Activated gamma-delta T cell (primary cell): ENCODE measurements at places on chromosomes 6 and 20.

DNA sequence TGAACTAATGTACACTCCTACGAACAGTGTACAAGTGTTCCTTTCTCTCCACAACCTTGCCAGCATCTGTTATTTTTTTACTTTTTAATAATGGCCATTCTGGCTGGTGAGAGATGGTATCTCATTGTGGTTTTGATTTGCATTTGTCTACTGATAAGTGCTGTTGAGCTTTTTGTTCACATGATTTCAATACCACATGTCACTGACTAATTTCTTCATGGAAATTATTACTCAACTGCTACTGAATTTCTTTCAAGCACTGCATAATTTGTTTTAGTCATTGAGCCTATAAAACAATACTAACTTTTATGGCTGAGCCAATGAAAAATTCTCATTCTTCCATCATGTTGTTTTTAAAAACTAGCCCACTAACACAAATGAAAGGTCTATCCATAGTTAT is 115.4 kb downstream of the FRK start:
- DNase-seq: no peak

DNA sequence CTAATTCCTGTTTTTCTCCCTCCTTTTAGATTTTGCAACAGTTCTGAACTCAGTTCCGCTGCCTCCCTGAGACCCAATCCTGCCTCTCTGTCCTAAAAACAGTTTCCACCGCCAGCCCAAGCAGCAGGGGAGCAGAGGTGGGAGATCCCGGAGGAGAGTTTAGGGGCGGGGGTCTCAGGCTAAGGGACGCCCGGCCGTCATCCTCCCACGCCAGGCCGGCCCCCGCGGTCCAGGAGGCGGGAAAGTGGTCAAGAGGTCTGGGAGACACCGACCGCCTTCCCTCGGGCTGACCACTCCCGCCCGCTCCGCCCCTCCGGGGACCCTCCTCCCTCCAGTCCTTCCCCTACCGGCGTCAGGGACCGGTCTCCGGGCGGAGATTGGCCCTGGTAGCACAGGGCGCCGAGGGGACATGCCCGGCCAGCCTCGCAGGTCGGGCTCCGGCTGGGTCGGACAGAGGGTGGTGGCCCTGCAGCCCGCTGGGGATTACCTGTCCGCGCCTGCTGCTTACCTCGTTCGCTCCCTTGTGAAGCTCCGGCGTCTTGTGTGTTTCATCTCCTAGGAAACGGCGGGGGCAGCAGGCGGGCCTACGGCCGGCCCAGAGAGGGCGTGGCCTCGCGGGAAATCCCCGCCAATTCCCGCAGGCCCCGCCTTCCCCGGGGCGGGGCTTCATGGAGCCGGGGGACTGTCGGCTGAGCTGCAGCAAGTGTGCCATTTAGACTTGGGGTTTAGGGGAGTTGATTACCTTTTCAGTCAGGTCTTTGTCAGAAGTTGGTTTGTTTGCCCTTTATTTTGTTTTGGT is at the start of gene MAK:
TSS of gene MAK (minus strand) at position 545 of the 799 bp plus-strand sequence. CDS start 7,891 bp downstream, outside the sequence.
- peak; percentile 67 for DNase-seq

- no peak for DNase-seq
Measured at GRCh38 chr6:98957450-98957849, 9.7 kb upstream of the FBXL4 start.

- DNase-seq: no peak
Measured at GRCh38 chr6:4186385-4186784, 51.0 kb upstream of the ECI2 start.

GRCh38 chr6:34537922-34538550 is 18.1 kb downstream of the SPDEF start:
- no peak for DNase-seq

DNA sequence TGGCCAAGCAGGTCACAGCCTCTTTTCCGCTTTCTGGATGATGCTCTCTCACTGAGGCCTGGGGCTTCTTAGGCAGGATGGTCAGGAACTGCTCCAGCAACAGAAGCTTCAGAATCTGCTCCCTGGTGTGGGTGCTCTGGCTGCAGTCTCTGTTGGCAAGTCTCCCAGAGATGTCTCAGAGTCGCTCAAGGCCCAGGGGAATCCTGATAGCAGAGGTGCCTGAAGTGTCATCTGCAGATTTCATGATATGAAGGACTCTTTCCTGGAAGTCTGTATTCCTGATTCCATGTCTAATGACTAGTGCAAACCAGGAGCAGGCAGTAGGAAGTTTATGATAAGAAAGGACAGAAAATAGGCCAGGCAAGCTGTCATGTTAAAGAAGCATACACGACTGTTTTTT is 20.3 kb downstream of the ZSCAN31 start:
- DNase-seq: no peak

- DNase-seq: no peak
Measured at GRCh38 chr6:134873500-134874388, 76.2 kb downstream of the ALDH8A1 start.

DNA sequence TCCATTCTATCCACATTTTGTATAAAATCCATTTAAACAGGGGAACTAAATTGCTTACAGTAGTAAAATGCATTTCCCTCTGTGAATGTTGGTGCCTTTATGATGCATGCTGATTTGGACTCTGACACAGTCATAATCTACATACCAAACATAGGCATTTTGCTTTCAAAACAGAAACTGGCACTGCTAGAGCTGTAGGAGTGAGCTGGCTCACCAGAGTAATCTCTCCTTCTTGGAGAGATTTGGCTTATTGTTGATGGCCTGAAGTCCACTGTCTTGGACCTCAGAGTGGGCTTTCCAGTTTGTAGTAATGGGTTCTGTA is 363.2 kb upstream of the FLRT3 start:
- DNase-seq: no peak

- no peak for DNase-seq
Measured at GRCh38 chr20:44235702-44236101, 11.4 kb upstream of the GDAP1L1 start.

- DNase-seq: no peak
Measured at GRCh38 chr20:23691675-23692074, 2.8 kb upstream of the CST4 start.

DNA sequence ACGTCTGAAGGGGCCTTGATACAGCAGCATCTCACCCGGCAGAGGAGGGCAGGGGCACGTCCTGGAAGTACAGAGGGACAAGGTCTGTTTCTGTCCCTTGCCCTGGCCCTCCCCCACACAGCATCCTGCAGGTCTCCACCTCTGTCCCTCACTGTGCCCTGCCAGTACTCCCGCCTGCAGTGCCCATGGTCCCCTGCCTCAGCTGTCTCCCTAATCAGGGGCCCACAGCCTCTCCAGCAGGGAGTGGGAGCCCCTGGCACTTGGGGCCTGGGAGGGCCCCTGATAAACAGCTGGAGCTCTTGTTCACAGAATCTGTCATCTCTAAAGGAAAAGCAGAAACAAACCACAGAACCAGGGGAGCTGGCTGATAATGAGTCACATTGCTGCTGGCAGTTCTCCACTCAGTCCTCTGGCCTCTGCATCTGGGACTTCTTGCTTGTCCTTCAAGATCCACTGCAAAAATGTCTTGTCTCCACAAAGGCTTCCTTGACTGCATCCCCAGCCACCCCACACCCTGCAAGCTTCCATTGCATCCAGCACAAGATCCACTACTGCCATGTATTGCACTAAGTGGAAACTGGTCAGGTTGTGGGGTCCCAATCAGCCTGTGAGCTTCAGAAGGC is 33.2 kb upstream of the TAF8 start:
- no peak for DNase-seq

- no peak for DNase-seq
Measured at GRCh38 chr6:84411060-84411629, 183.7 kb upstream of the CEP162 start.

DNA sequence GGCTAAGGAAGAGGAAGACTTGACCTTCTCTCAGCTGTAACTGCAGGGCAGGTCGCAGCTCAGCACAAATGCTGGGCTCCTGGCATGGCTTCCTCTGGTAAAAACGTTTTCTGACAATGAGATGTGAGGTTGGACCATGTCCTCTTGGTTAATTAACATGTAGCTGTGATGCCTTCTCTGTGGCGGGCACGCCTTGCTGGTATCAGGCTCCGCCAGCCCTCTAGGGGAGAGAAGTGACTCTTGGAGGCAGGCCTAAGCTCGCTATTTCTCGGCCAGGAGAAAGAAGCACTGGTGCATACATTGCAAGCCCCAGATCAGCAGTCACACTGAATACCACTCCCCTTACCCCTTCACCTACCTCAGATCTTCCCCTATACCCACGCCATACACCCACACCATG is 65.0 kb downstream of the QRSL1 start:
- no peak for DNase-seq

DNA sequence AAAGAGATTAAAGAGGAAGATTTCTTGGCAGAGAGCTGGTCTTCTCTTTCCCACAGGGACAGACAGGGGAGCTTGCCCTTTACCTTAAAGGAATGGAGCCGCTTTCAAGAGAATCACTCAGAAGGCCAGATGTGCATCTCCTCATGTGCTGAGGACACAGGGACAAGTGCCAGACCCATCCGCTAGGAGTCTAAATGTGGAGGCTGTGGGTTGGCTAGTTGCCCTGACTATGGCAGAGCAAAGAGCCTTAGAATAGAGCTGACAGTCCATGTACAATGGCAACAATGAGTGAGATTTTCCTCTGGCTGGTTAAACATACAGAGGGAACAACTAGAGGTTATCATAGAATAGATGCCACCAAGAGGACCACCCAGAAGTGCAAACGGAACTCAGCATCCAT is 7.3 kb upstream of the DOK5 start:
- DNase-seq: no peak

DNA sequence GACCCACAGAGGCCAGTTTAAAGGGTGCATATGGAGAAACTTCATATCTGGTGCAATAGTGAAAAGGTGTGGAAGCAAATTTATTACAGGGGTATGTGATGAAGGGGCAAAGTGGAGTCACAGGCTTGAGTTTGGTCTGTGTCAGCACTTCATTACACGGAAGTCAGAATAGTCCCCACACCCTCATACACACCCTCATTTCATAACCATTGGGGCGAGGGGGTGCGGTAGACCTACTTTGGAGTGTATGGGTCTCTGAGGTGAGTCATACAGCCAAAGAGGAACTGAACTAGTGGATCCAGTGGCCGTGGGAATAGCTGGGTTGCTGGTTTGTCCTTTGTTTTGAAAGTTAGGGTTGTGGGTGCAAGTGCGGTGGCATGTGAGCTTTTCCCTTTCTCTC is 3.3 kb downstream of the TM9SF4 start:
- DNase-seq: no peak

GRCh38 chr6:80991316-80991715 is 761.2 kb downstream of the TENT5A start:
- no peak for DNase-seq

- DNase-seq: no peak
Measured at GRCh38 chr20:19867940-19868371, 109.9 kb downstream of the RIN2 start.

DNA sequence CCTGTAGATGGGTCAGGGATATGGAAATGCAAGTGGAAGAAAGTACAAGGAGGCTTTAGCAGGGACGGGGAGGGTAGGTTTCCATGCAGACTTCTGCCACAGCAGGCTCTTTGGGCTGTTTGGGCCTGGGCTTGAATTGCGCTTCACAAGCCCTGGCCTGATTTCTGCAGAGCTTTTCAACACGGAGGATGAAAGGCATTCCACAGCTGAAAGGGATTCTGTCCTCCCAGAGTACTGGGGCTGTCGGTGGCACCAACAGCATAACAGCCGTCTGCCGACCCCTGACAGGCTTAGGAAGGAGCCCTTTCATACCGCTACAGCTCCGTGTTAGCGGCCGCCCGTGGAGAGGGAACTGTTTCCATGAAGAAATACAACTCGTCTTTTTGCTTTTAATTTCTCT is 22.9 kb upstream of the TBC1D7 start:
- DNase-seq: no peak

DNA sequence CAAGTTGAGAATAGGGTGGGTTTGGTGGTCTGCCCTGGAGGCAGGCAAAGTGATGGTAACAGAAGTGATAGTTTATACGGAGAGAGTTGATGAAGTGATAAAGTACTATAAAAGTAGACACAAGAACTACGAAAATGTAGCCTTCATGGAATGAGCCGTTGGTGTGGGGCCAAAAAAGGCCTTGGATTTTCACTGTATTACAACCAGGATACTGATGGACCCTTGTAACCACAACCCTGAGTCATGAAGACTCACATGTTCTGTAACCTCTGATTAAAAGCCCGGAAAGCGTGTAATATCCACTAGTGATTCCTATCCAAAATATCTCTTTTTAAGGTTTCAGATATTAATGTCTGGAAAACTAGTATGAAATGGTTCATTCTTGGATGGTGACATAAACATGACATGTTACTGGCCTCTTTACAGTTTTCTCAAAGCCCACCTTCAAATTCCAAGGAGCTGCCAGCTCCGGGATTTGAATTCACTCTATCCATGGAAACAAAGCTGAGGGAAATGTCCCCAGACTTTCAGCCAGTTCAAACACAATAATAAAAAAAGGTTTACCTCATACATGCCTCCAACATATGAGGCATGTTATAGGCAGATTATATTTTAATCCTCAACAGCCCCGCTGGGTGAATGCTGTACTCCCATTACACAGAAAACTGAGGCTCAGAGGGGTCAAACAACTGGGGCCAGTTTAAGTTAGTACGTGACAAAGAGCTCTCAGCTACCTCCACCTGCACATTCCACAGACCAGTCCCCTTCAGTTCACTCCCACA is 55.4 kb downstream of the MRPL14 start:
- DNase-seq: no peak

DNA sequence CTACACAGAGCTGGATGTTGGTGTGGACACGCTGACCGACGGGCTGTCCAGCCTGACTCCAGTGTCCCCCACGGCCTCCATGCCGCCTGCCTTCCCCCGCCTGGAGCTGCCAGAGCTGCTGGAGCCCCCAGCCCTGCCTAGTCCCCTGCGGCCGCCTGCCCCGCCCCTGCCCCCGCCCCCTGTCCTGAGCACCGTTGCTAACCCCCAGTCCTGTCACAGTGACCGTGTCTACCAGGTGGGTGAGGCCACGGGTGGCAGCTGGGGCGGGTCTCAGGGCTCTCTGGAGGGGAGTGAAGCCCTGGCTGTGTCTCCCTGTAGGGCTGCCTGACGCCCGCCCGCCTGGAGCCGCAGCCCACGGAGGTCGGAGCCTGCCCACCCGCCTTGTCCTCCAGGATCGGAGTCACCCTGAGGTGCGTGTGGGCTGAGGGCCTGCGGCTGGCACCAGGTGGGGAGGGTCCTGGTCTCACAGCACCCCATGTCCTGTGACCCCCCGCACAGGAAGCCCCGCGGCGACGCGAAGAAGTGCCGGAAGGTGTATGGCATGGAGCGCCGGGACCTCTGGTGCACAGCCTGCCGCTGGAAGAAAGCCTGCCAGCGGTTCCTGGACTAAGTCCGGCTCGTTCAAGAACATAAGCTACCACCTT is 2.9 kb downstream of the SLC2A4RG start:
- no peak for DNase-seq

- DNase-seq: no peak
Measured at GRCh38 chr6:123855506-123855905, 51.8 kb downstream of the NKAIN2 start.

GRCh38 chr20:43954704-43955061 is 40.0 kb downstream of the TOX2 start:
- DNase-seq: no peak

GRCh38 chr6:146902846-146903245 is 301.4 kb upstream of the STXBP5 start:
- DNase-seq: no peak

DNA sequence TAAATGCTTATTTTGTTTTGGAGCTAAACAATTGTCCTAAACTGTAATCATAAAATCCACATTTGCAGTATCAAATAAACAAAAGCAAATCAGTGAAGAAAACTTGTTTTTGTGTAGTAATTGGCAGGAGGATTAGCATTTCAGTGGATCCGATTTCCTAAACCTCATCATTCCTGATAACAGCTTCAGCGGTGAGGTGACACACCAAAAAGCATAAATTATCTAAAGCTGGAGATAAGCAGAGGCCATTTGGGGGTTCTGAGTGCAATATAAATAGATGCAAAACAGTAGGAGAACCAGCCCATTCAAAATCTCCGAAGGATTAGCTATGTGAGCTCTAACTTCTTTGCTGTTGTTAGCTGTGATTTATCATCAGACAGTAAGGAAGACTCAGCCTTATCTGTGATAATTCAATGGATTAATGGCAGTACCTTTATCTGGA is 235.8 kb downstream of the EPHA7 start:
- DNase-seq: no peak
